ENCODE measurements at places on chromosomes 1 and 21. TPM values are rescaled to one million over a fixed set of nuclear protein-coding genes. Genes with fewer than 3 reads are reported as not detected.

The TDRD5 gene
- not detected for total RNA-seq

The TMCC2 gene
- 80.1 TPM for total RNA-seq

The LYPLA2 gene
- 191 TPM for total RNA-seq

The RHBDL2 gene
- not detected for total RNA-seq

The PIK3CD gene
- 39.4 TPM for total RNA-seq

The DNAH14 gene
- total RNA-seq = 36.6 TPM

The MNDA gene
- total RNA-seq = not detected

The SLC9C2 gene
- total RNA-seq = 0.98 TPM

The TEKT2 gene
- total RNA-seq = 1.6 TPM

The ZNF669 gene
- total RNA-seq = 28.5 TPM

The FMO5 gene
- 0.25 TPM for total RNA-seq

The STX12 gene
- 47.7 TPM for total RNA-seq

The PIK3C2B gene
- 156 TPM for total RNA-seq

The ANKRD35 gene
- total RNA-seq = 2.1 TPM

The ESPN gene
- 25.7 TPM for total RNA-seq

The RER1 gene
- total RNA-seq = 93.0 TPM

The ATP1A4 gene
- not detected for total RNA-seq

The SPSB1 gene
- 78.6 TPM for total RNA-seq

The AMPD1 gene
- total RNA-seq = not detected

The CCDC181 gene
- total RNA-seq = 1.1 TPM

The SEMA6C gene
- total RNA-seq = 119 TPM

The FYB2 gene
- not detected for total RNA-seq

The MAB21L3 gene
- 0.22 TPM for total RNA-seq

The TSTD1 gene
- 24.2 TPM for total RNA-seq

The RIPK4 gene
- 2.9 TPM for total RNA-seq

The OR2L5 gene
- total RNA-seq = 0.22 TPM

The LENEP gene
- total RNA-seq = 1.3 TPM

The ADAMTS5 gene
- 22.5 TPM for total RNA-seq

The CD48 gene
- not detected for total RNA-seq

The EXO1 gene
- total RNA-seq = 2.2 TPM

The NECTIN4 gene
- total RNA-seq = 0.39 TPM

The TRIM58 gene
- 5.2 TPM for total RNA-seq

The KCNK2 gene
- not detected for total RNA-seq

The MARK1 gene
- total RNA-seq = 105 TPM

The NR5A2 gene
- 2.0 TPM for total RNA-seq

The TARDBP gene
- 161 TPM for total RNA-seq

The FOXO6 gene
- 11.7 TPM for total RNA-seq

The C8B gene
- not detected for total RNA-seq

The FMN2 gene
- 150 TPM for total RNA-seq

The KCNQ4 gene
- 0.76 TPM for total RNA-seq

The DNAJC28 gene
- total RNA-seq = 5.3 TPM

The SESN2 gene
- total RNA-seq = 57.2 TPM

The GUCA2A gene
- not detected for total RNA-seq

The MROH9 gene
- total RNA-seq = not detected

The EDN2 gene
- total RNA-seq = not detected

The NPHP4 gene
- 28.4 TPM for total RNA-seq

The SPRR2A gene
- total RNA-seq = not detected

The OR2L13 gene
- total RNA-seq = not detected

The TRAF3IP3 gene
- not detected for total RNA-seq

The MAP7D1 gene
- total RNA-seq = 152 TPM

The SPRR1B gene
- not detected for total RNA-seq

All from glutamatergic neuron (in vitro differentiated cells).